ENCODE measurements at places on chromosomes 6 and 20.

- no peak for DNase-seq
Measured at GRCh38 chr6:28303570-28303969, 22.2 kb downstream of the PGBD1 start.

DNA sequence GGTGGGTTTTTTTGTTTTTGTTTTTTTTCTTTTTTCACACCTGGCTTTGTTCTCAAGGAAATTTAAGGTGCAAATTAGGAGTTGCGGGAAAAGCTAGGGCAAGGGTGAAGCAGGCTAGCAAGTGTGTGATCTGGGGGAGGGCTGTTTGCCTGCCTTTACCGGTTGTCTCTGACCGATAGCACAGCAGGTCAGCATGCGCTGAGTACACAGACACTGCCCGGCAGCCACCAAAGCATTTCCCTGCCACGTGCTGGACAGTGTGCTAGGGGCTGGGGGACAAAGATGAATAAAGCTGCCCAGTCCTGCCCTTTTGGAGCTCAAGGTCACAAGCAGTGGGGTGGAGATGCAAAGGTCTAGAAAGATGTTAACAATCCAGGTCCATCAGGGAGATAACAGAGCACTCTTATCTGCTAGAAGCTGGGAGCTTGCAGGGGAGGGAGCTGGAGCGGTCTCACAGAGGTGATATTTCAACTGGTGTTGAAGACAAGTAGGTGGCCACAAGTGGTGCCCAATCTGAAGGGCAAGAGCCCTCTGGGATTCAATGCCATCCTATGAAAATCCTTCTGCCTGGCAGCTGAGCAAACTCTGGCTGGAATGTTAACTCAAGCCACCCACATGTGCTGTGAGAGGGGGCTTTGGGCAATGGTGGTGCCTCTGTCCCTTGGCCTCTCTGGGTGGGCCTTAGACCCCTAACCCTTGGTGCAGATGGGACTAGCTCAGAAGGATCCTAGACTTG is 24.5 kb downstream of the TTBK1 start:
- DNase-seq: no peak

DNA sequence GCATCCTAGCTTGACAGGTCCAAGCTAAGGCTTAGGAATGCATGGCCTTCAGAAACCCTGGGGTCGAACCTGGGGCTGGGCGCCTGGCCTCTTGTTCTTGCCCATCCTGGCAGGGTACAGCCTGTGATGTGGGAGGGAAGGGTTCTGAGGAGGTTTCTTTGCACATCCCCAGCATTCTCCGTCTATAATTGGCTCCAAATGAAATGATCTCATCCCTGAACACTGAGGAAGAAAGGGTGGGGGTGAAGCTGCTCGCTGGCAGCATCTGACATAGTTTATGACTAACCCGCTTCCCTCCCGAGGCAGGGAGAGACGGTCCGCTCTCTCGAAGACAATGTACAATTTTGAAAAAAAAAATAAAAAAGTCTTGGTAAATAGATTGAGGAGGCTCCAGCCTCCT is 67.1 kb upstream of the ZNFX1 start:
- peak; percentile 100 for DNase-seq

DNA sequence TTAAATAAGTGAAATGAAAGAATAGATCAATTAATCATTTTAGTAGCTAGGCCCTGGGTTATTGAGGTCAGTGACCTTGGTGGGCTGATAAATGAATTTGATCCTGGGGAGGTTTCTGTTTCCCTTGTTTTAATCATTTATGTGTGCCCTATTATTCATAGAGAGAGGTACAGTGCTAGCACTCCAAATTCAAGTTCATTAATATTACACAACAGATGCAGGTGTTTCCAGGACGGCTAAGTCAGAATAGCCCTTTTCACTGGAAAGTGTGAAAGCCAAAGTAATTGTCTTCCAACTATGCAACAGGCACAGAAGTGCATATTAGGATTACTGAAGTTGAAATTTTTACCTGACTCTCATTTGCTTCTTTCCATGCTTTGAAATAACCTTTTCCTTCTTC is 61.7 kb upstream of the SGK1 start:
- no peak for DNase-seq

DNA sequence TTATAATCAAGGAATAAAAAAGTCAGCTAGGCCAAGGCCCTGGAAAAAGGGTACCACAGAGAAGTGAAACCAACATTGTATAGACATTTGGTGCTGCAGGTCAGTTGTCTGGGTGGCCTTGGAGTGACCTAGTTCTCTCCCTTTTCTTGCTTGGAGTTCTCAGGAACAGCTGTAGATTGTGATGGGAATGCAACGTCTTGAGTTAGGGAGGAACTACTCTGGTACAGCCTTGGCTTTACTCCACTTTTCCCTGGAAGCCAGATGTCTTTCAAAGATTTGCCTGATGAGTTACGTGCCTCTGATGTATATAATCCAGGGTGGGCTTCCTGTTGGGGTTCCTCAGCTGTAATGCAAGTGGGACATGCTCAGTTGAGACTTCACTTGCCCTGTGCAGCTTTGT is 694.7 kb downstream of the HTR1B start:
- DNase-seq: no peak

DNA sequence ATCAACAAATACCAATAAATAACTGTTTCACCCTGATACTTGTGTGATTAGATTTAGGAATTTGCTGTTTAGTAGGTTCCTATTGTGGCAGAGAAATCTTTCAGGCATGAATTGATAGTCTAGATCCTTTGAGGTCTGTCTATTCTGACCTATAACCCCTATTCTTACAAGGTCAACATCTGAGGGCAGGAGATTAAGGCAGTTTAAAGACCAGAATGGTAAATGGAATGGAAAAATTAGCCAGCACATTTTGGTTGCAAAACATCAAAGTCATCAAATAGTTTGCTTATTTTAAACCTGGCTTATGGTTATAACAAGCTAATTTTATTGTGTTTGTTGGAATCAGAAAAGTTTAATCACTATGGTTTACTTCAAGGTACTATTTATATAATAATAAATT is 78.4 kb downstream of the LIN28B start:
- DNase-seq: no peak

- no peak for DNase-seq
Measured at GRCh38 chr20:5949943-5950270, 426 bp downstream of the TRMT6 start.
